Activated naive CD8-positive, alpha-beta T cell treated with anti-CD3 and anti-CD28 coated beads for 36 hours (primary cell): ENCODE measurements at places on chromosomes 12 and 14. TPM values are rescaled to one million over a fixed set of nuclear protein-coding genes. Genes with fewer than 3 reads are reported as not detected.

The SDR9C7 gene
- total RNA-seq = not detected

The SLC4A8 gene
- 1.3 TPM for total RNA-seq

The BCL2L2 gene
- 1.8 TPM for total RNA-seq

DNA sequence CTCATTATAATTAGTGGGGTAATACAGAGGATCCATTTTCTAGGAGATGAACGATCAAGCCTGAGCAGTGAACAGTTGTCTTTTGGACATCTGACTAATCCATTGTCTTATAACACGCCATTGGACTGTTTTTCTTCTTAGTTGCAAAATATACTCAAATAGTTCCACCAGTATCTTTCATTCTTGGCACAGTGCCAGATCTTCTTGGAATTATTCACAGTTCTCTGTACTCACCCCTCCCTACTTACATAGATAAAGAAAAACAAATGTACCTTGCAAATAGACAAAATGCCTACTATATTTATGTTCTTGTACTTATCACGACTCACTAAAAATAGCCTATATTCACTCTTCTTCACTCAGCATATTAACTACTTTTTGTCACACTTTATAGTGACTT, 3.8 kb downstream of the CBLN3 start:
- no peak for DNase-seq

DNA sequence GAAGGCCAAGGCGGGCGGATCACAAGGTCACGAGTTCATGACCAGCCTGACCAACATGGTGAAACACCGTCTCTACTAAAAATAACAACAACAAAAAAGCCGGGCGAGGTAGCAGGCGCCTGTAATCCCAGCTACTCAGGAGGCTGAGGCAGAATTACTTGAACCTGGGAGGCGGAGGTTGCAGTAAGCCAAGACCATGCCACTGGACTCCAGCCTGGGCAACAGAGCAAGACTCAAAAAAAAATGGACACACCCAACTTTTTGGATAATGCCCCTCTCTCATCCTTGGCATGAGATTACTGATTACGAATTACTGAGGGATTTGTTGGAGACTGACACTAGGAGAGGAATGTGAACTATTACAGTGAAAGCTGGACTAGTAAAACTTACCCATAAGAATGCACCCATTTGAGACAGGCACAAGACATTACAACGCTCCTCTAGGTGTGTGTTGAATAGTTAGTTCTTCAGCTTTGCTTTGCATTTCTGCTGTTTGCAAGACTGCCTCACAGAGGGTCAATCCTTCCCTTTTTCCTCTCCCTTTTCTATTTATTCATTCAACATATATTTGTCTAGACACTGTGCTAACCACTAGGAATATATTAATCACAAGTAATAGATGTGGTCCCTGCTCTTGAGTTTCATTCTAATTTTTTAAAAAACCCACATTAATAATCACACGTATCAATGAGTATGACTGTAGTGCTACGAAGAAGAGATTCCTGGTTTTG, 46.0 kb upstream of the OR5AU1 start:
- no peak for DNase-seq

DNA sequence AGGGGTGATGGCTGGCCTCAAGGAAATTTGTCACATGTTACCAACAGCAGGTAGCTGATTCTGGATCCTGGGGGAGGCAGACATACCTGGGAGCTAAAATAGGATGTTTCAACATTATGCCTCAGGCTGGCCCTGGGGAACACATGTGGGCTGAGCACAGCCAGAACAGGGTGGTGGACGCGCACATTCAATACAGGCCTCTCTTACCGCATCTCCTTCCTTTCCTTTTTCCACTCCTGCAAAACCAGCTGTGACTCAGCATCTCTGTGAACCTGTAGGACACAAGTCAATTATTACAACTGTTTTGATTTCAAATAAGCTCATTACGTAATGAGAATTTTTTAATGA, 61.0 kb downstream of the NT5DC3 start:
- DNase-seq = no peak

DNA sequence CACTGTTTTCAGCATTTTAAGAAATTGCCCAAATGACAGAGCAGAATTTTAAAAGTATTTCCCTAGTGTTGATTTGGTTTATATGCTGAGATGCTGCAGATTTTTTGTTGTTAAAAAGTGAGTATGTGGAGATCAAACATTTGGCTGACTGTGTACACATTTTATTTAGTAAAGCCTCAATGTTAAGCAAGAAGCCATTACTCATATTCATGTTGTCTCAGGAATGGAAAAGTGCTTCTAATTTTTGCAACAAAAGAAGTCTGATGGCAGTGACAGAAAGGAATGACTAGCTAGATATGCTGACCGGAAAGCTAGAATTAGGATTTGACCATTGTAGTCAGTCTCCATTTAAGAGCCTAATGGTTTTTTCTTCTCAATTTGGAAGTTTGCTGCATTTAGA, 22.5 kb downstream of the SLC38A6 start:
- DNase-seq = no peak

DNA sequence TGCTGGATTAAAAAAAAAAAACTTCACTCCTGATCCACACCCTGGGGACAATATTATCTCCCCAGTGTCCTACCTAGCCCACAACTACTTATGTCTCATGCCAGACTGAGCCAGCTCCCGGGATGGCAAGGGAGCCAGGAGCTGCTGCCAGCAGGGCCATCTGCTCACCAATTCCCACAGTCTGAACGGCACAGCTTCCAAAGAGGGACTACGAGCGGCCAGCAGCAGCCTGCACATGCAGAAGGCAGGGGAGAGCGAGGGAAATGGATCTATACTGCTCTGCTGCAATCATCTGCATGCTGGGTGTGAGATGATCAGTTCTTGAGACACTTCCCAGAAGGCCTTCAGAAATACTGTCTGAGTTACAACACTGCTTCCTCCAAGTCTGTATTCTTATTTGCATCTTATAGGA, 11.1 kb downstream of the SSH1 start:
- DNase-seq = no peak

DNA sequence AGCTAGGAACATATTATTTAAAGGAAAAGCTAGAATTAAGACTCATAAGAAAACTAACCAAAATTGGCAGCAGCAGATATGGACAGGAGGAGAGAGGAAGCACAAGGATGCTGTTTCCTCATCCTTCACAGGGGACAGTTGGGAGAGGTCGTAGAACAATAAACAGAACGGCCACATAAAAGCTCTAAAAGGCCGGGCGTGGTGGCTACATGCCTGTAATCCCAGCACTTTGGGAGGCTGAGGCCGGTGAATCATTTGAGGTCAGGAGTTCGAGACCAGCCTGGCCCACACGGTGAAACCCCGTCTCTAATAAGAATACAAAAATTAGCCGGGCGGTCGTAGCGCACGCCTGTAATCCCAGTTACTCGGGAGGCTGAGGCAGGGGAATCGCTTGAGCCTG, 10.5 kb downstream of the TCL1B start:
- DNase-seq = no peak

DNA sequence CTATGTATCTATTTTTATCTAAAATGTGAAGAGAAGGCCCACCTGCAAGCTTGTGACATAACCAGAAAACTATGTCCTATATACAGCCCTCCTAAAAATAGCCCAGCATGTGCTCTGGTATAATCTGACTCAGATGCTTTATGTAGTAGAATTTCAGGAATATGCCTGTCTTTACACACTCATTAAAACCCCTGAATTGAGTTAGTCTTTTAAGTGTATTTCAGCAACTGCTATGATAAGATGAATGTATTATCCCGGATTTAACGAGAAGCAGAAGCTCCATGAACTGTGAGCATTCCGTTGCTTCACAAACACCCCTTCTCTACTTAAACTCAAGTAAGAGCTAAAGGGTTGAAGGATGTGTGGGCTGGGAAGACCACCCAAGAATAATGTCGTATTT, 89.9 kb upstream of the PRICKLE1 start:
- no peak for DNase-seq

DNA sequence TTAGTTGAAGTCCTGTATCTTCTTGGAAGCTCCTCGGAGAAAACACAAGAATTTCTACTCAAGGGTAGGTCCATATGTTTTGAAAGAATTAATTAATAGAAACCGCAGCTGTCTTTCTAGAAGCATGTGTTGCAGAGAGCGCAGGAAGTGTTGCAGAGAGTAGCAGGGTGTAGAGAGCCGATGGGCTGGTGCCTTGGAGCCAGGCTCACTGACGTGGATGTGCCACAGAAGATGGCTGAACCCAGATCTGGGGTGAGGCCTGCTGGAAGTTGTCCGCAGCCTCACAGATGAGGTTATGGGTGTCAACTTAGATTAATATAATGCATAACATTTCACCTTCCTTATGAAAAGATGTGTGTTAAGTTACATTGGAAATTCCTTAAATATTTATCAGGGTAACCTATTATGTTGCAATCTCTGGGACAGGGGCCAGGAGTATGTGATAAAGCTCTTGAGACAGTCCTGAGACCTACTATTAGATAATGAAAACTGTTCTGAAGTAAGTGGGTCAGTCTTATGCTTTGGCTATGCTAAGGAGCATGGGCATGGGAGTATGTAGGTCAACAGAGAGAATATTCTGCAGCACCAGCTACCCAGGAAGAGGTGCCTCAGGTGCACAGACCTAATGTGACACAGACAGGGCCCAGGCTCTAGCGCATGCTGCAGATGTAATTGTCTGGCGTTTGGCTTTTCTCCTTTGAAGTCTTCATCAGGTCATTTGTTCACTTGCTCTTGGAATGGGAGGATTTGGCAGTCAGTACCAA, 973.3 kb downstream of the BCL11B start:
- no peak for DNase-seq

DNA sequence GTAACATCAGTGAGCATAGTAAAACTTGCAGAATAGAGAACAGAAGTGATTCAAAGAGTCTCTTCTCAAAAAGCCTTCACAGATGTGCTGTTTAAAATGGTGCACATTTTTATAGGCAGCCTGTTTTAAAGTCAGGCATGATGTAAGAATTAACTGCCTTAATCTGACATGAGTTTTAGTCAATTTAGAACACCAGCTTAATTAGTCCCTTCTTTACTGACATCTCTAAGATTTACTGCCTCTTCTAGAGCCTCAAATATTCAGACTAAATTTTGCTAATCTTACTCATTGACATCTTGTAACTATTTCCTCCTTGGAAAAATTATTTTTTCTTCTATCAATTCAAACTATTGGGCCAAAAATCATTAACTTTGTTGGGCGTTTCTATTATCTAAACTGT, 782.5 kb downstream of the C12orf50 start:
- no peak for DNase-seq

DNA sequence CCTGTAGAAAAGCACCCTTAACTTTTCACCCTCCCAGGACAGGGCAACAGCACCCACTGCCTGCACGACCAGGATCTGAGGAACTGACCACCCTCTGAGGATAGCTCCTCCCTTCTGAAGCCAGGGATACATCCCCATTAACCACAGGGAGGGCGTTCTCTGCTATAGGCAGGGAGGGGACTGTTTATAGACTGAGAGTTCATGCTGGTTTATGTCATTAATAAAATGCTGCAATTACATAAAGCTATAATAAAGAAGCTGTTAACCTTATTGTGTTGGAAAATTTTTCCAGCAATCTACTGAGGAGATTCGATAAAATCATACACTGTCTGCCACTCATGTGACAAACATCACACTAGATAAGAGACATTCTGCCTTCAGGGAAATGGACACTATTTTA, 232.4 kb upstream of the SFSWAP start:
- no peak for DNase-seq

GRCh38 chr14:89185919-89186855, 230.8 kb downstream of the FOXN3 start:
- DNase-seq = no peak
